Suppressor macrophage treated with lipopolysaccharide for 1 hour (primary cell): ENCODE measurements at places on chromosomes 13 and 19.

GRCh38 chr13:63842102-63842501 is 2426.5 kb upstream of the PCDH20 start:
- no peak for DNase-seq

DNA sequence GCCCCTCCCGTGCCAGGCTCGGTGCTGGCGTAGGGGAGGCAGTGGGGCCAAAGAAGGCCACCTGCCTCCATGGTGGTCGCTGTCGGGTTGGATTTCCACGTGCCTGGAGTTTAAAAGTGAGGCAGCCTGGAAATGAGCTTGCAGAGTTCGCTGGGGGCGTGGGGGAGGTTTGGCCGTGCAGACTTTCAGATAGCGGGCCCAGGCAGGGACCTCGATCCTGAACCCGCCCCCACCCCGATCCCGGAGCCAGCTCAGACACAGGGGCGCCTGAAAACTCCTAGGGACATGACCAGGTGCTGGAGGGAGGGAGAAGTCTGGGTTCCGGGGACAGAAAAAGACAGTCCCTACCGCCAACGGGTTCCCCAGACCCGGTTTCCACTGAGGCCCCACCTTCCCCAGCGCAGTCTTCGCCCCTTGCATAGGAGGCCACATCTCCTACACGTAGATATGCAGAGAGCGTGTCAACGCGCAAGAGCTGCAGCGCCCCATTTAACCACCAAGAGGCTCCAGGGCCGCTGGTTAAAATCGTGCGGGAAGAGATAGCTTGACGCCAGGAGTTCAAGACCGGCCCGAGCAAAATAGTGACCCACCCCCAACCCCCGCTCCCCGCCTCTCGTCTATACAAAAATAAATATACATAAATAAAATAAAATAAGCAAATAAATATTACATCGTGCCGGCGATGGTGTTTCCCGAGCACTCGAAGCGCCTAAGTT is 8.5 kb downstream of the CCDC8 start:
- no peak for DNase-seq

- DNase-seq: no peak
Observed at GRCh38 chr13:23822252-23822824, 66.9 kb downstream of the MIPEP start.

GRCh38 chr13:99845161-99845874 is 126.2 kb downstream of the ZIC5 start:
- DNase-seq: no peak

- DNase-seq: no peak
Observed at GRCh38 chr13:32468502-32469142, 40.7 kb upstream of the N4BP2L1 start.

DNA sequence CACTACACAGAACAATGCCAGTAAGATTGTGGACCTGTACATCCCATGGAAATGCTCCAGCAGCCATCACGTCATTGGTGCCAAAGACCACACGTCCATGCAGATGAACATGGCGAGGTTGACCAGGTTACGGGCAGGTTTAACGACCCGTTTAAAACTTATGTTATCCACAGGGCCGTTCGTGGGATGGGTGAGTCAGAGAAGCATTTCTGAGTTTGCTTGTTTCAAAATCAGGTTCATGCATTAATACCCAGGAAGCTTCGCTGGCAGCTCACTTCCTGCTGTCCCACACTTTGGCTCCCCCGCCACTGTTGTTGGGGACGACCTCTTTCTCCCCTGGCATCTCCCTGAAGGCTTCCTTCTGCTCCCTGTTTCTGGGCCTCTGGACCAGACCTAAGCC is 194.1 kb downstream of the USP12 start:
- DNase-seq: peak; percentile 65

GRCh38 chr19:35000647-35001501 is 751 bp downstream of the GRAMD1A start:
- peak; percentile 77 for DNase-seq

DNA sequence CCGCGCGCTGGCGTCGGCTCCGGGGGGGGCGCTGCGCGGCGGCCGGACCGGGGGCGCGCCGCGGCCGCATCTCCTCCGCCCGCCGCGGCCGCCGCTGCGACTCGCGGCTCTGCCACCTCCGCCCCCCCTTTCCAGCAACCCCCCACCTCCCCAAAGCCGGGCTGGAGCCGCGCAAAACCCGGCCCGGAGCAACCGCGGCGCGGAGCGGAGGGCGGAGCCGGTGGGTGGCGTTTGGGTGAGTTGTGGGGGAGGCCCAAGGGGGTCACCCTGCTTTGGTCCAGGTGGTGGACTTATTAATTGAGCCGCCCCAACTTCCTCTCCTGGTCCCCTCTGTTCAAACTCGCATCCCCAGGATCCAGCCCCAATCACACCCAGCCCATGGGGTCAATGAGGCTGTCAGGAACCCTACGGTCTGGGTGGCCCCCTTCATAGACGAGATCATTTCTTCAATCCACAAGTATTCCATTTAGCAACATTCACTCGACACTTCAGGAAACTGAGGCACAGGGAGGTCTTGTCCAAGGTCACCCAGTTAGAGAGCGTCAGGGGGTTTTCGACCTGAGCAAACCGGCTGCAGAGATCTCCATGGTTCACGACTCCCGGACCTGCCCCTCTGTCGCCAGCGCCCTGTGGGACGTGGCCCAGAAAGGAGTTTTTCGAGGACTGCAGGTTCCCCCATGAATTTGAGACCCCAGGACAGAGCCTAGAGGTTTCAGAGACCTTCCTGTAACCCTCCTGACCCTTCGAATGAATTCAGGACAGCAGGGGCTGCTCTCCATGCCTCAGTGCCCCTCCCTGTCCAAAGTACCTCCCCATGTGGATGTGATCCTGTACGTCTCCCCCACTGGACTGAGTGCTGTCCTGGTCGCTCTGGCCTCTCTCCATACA is 22.4 kb upstream of the SEMA6B start:
- DNase-seq: no peak

- DNase-seq: no peak
Observed at GRCh38 chr13:99439048-99439447, 62.2 kb upstream of the TM9SF2 start.

- no peak for DNase-seq
Observed at GRCh38 chr13:36358175-36358718, 12.1 kb upstream of the SPART start.
